ENCODE measurements at places on chromosomes 16 and 17.

- DNase-seq: no peak
These were observed at the start of gene IL34 for GRCh38 chr16:70646260-70647241. IL34 (plus strand) TSS chr16:70646559; CDS start chr16:70646948, 389 bp downstream.

- DNase-seq: no peak
These were observed 640.1 kb upstream of the CDH8 start for GRCh38 chr16:62676306-62676705.

DNA sequence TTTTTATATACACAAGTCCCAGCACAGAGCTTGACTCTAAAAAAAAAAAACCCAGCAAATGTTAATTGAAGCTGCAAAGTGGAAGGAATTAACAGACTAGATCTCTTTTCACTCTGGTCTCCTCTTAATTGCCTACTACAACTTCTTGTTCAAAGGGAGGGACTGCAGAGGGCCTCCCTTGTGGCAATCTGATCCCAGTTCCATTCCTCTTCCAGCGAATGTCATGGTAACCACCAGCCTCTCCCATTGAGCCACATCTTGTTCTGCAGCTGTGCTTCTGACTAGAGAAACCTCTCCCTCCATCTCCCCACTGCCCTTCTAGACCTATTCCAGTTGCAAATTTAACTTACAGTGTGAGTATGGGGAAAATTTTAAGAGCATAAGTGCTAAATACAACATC, 5.9 kb downstream of the SUPT6H start:
- no peak for DNase-seq

GRCh38 chr16:67800338-67800926, 5.9 kb downstream of the RANBP10 start:
- no peak for DNase-seq

- no peak for DNase-seq
These were observed 74.1 kb downstream of the CCDC182 start for GRCh38 chr17:57670769-57671569.
